OCI-LY7 (cell line): ENCODE measurements at places on chromosomes 7 and 10. TPM values are rescaled to one million over a fixed set of nuclear protein-coding genes. Genes with fewer than 3 reads are reported as not detected.

GRCh38 chr10:98339799-98340198, 71.8 kb upstream of the LOXL4 start:
- DNase-seq, result peak; percentile 39

DNA sequence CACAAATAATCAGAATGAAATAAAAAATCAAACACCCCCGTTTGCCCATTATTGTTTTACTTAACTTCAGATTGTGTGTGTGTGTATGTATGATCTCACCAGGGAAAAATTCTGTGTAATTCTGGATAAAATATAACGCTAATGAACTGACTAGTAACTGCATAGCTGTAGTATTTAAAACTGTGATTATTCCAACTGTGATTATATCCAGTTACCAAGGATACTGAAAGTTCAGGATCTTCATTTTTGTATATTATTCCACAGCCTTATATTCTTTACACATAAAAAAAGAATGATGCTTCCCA, 2.9 kb downstream of the TWIST1 start:
- no peak for DNase-seq

DNA sequence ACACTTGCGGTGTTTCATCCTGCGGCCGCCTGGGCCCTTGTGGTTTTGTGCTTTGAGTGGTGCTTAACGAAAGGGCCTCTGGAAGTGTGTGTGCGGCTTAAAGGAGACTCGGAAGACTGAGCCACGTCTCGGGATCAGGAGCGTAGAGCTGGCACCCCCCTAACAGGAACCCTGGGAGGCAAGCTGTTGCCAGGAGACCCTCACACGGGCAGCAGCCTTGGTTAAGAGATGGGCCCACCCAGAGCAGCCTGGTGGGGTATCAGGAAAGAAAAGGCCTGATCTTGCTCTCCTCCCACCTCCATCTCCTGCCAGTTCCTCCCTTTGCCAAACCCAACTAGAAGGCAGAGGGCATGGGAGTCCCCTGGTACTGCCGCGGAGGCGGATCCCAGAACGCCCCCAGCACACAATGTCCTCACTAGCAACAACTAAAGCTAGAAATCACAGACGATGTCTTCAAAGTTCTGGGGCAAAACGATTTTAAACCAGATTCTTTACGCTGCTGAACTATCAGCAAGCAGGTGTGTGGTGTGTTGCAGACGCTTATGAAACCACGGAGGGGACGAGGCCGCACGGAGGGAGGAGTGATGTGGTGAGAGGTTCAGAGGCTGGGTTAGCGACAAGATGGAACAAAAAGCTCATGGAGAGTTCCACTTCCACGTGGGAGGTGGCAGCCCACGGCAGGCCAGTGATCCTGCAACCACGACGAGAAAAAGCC, 67.0 kb upstream of the INPP5A start:
- no peak for DNase-seq

DNA sequence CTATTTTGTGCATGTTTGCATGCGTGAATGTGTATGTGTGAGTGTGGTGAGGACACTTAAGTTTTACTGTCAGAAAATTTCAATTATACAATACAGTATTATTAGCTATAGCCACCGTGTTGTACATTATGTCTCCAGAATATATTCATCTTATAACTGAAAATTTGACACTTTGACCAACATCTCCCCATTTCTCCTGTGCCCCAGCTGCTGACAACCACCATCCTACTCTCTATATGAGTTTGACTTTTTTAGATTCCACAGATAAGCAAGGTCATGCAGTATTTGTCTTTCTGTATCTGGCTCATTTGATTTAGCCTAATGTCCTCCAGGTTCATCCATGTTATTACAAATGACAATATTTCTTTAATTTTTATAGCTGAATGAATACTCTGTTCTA, 195.0 kb downstream of the GPR37 start:
- DNase-seq, result no peak

DNA sequence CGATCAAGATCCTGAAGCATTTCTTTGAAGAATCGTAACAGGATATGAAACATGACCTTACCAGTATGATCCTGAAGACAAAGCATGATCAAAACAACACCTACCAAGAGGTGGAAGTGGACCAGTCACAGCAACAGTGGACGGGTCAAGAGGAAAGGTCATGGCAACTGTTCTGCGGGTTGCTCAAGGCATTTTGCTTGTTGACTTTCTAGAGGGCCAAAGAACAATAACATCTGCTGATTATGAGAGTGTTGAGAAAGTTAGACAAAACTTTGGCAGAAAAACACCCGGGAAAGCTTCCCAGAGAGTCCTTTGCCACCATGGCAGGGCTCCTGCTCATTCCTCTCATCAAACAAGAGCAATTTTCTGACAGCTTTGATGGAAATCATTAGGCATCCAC, 65.6 kb upstream of the LRRC18 start:
- DNase-seq, result no peak

GRCh38 chr7:100582041-100582579, 3.8 kb downstream of the LRCH4 start:
- DNase-seq, result no peak

- DNase-seq, result no peak
These were observed 97.1 kb downstream of the TSPAN12 start for GRCh38 chr7:120760851-120761250.

GRCh38 chr10:88459530-88459929, 123.6 kb downstream of the RNLS start:
- DNase-seq, result no peak

DNA sequence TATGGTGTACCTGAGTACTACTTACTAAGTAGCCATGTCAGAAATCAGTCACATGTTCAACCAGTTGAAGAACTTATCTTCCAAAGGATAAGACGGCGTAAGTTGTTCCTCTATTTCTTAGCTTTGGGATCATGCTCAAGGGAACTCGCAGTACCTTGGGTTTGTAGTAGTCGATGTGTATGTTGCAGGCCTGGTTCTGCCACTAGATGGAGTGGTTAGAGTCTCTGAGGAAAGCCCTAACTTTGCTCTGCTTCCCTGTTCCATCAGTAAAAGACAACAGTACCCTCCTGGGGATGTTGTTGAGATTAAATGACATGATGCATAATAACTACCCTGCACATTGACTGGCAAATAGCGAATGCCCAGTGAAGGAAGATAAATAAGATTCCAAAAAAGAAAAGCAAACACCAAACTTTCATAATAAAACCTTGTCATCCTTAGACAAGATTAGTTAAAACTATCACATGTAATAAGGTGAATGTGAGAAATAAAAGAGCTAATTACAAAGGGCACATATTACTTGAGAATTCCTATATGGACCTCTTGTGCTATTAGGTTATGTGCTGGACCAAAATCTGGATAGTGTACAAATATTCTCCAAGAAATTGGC, 165.9 kb downstream of the ABCA13 start:
- peak; percentile 11 for DNase-seq

Gene SORBS1
- 3.1 and 3.3 TPM in 2 replicates for total RNA-seq

Gene REPIN1
- 19.0 and 21.7 TPM in 2 replicates for total RNA-seq
